ENCODE measurements at places on chromosomes 6 and 20.

DNA sequence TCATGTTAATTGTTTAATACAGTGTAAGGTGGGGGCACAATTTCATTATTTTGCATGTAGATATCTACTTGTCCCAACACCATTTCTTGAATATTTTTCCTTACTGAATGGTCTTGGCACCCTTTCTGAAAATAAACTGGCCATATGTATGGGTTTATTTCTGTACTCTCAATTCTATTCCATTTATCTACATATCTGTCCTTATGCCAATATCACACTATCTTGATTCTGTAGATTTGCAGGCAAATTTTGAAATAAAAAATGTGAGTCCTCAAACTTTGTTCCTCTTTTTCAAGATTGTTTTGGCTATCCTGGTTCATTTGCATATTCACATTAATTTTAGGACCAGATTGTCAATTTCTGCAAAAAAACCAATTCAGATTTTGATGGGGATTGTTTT is 34.8 kb downstream of the SCGN start:
- DNase-seq, result no peak

DNA sequence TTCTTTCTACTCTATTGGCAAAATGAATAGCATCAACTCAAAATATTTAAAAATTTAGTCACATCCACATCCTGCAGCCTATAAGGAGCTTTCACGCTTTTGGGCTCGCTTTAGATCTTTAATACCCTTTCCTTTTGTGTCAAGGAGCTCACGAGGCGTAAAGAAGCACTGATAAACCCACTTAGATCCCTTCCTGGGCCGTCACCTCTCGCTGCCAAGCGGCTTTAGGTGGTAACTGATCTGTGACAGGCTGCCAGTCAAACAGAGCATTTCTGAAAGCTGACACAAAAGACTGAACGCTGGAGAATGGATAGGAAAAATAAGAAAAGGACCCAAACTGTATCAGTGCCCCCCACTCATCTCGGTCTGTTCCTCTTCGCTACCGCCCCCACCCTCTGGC is 385.7 kb upstream of the MMS22L start:
- DNase-seq, result no peak

DNA sequence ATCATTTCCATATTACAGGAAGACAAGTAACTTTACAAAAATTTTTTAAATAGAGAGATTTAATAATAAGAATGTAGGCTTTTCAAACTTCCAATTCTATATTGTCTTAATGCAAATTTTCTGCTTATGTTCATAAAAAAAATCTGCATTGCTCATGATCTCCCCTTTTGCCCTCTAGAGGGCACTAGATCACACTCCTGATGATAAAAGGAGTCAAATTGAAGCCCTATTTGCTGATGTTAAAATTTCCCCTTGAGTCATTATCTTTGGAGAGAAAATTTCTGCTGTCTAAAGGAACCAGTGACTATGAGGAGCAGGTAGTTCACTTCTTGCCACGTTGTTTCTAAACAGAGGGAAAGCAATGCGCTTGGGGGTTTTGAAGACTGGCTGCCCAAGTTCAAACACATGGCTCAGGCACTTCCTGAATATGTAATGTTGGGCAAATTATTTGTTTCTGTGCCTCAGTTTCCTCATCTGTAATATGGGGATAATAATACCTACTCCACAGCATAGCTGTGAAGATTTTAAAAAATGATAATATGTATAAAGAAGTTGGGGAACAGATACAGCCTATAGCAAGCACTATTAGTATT is 874.2 kb downstream of the TFAP2A start:
- DNase-seq, result no peak

DNA sequence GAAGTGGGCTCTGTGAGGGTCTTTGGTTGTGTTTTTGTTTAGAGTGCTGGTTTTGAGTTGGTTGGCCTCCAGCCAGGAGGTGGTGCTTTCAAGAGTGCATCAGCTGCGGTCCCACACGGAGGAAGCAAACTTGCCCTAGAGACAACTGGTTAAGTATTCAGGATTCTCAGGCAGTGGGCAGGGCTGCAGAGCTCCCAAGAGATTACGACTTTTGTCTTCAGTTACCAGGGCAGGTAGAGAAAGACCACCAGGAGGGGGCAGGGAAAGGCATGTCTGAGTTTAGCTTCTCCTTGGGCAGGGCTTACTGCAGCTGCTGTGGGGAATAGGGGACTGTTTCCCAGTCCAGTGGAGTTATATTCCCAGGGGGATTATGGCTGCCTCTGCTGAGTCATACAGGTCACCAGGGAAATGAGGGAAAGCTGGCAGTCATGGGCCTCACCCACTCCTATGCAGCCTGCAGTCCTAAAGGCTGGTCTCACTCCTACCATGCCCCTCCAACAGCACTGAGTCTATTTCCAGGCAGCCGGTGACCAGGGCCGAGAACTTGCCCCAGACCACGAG is 64.3 kb downstream of the TTI1 start:
- DNase-seq, result no peak

DNA sequence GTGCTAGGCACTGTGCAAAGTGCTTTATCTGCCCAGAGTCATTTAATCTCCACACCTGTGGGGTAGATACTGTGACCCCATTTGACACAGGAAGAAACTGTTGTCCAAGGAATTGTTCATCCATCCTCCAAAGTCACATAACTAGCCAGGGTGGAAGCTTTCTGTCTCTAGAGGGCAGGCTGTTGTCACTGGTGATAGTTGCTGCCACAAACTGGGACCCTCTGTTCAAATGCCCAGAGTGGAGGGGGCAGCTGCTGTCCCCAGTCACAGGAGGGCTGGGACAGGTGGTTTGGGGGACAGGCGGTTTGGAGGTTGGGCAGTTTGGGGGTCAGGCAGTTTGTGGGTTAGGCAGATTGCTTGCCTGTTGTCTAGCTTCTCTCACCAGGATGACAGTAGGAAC is 16.1 kb upstream of the TMEM242 start:
- no peak for DNase-seq

DNA sequence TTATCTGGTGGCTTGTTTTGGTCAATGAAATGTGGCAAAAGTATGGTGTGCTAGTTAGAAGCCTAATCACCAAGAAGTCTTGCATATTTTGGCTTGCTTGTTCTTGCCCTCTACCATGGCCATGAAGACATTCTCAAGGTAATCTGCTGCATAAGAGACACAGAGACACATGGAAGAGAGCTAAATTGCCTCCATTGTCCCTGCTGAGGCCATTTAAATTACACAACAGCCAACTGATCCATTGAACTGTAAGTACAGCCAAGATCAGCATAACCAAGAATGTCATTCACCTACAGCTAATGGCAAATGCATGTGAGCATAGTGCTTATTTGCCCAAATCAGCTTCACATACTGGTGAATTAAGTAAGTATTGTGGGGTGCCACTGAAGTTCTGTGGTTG is 603.8 kb downstream of the FRK start:
- DNase-seq, result no peak

- DNase-seq, result no peak
These were observed 63.7 kb upstream of the SHLD1 start for GRCh38 chr20:5686384-5687105.

DNA sequence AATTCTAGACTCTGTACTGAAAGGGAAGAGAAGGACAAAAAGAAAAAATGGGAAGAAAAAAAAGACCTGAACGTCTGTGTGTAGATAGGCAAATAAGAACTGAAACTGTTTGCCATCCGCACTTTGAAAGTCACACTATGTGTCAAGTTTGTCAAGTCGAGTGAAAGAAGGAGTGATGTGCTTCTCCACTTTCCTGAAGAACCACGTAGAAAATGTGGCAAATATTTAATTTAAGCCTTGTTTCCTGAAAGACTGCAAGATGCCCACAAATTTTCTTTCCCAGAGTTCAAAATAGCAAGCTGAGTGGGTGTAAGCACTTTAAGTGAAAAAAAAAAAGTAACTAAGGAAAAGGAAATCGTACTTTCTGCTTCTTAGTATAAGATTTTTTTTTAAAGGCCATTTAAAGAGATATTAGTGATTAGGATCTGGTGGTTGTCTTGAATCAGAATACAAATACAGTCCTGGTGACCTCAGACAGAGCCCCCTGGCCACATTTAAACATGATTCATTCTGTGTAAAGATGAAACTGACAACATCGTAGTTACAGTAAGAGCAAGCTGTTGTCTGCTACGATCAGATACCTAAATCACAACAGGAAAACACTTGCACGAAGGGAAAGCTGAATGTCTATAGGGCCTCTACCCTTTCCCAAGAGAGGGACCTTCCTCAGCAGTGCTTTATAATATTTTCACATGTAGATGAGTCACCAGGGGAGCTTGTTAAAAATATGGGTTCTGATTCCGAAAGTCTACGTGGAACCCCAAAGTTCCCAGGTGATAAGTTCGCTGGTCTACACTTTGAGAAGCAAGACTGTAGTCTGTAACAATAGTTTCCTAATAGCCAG is 102.3 kb downstream of the HIVEP2 start:
- DNase-seq, result no peak

DNA sequence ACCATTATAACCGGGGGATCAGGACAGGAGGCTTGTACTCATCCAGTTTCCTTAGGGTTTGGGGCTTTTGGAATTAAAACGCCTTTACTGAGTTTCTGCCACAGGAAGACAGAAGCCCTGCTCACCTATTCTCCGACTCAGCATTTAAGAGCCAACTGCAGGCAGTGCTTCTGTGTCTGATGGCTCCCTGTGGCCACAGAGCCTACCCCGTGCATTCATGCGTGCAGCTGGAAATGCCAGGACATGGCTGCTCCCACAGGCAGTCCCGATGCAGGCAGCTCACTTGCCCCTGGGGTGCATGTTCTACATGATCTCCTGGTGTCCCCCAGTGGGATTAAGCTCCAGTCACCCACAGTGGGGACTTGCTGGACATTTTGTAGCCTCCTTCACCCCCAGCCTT is 22.2 kb downstream of the ZNF831 start:
- DNase-seq, result no peak

DNA sequence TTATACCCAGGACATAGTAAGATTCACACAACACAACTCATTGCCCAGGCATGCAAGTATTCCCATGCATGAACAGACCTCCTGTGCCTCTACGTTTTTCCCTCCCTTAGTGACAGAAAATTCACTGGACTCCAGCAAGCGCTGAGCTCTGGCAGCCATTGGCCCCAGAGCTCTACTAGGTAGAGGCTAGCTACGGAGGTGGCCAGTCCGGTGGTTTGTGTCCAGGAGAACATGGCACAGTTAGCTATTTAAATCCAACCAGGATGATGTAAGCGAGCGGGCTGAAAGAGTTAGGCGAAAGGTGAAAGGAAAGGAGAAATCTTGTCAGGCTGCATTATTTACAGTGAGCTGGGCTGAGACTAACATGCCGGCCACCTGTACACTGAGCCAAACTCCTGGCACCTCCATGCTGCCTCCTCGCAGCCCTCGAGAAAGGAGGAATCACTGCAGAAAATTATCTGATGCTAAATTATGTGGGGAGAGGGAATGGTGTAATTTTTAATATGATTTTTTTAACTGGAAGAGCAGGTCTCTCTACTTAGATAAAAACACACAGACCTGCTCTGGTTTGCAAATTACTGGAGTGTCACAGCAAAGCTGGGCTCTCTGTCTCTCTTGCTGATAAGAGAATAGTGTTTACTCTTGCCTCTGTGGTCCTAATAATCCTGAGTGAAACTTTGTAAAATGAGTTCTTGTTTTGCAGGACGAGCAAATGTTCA is 50.1 kb upstream of the ARMC2 start:
- DNase-seq, result no peak

DNA sequence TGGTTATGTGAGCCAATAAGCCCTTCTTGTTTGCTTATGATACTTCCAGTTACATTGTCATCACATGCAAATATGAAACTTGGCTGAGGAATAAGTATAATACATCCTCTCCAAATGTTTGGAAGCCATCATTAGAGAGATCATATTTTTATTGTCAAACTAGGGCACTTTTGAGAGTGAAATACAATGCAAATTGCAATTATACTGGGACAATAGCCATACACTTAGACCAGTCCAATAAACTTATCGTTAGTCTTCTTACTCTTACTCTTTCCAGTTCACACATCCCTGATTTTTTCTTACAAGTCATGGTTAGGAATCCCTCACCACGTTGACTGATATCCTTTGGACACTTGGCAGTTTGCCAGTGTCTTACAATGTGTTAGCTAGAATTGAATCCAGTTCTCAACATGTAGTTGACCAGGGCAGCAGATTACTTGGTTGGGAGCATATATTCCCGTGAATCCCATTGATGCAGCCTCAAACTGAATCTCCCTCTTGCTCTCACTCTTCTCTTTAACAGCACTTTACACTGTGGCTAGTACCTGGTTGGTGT is 519.7 kb upstream of the ID4 start:
- DNase-seq, result no peak

DNA sequence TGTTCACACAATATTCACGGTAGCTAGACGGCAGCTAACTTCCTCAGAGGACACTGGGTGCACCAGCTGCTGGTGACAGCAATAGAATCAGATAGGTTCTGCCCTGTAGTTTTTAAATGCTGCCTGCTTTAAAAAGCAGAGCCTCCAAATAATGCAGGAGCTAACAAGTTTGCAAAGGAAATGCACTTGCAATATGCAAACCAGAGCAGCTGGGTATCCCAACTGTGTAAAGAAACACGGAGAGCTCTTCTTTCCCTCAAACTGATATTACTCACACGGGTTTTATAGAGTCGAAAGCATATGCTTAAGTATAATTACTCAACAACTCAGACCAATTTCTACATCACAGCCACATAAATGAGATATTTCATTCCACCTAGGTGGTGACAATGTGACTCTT is 432.7 kb downstream of the TFAP2A start:
- DNase-seq, result no peak

DNA sequence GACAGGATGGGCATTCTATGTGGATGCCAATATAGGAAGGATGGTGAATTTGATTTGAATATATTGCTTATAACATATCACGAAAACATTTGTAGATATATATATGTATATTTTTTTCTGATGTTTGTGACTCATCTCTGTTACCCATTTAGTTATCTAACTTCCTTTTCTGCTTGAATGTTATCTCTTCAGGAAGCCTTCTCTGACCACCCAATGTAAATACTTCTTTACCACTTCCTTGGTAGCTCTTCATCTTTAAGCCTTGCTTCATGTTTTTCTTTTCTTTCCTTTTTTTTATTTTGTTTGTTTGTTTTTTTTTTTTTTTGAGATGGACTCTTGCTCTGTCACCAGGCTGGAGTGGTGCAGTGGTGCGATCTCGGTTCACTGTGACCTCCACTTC is 260.5 kb upstream of the EPHA7 start:
- DNase-seq, result no peak

- DNase-seq, result no peak
These were observed 62.8 kb upstream of the EPB41L1 start for GRCh38 chr20:36091561-36092397.
